Mucosa of gallbladder (tissue), 1 donor: ENCODE measurements at places on chromosomes 1 and 21. TPM values are rescaled to one million over a fixed set of nuclear protein-coding genes. Genes with fewer than 3 reads are reported as not detected.

LGR6 gene
- 60.7 TPM for total RNA-seq

MSH4 gene
- total RNA-seq = 0.32 TPM

GFI1 gene
- 3.0 TPM for total RNA-seq

GJB3 gene
- 6.3 TPM for total RNA-seq

RAB3GAP2 gene
- 36.3 TPM for total RNA-seq

THEM5 gene
- total RNA-seq = not detected

BLACAT1 gene
- total RNA-seq = 0.81 TPM

GPX7 gene
- total RNA-seq = 8.6 TPM

SLC35F3 gene
- total RNA-seq = 0.12 TPM

FAM110D gene
- total RNA-seq = 2.8 TPM

S100A9 gene
- total RNA-seq = 19.1 TPM

CD84 gene
- 11.9 TPM for total RNA-seq

PRR9 gene
- not detected for total RNA-seq

PEAR1 gene
- 9.9 TPM for total RNA-seq

GPR137B gene
- 30.5 TPM for total RNA-seq
